Central memory CD4-positive, alpha-beta T cell (primary cell): ENCODE measurements at places on chromosomes 2 and 18.
A peak's percentile ranks its signal among the peaks of the same experiment; 100 is the strongest.

DNA sequence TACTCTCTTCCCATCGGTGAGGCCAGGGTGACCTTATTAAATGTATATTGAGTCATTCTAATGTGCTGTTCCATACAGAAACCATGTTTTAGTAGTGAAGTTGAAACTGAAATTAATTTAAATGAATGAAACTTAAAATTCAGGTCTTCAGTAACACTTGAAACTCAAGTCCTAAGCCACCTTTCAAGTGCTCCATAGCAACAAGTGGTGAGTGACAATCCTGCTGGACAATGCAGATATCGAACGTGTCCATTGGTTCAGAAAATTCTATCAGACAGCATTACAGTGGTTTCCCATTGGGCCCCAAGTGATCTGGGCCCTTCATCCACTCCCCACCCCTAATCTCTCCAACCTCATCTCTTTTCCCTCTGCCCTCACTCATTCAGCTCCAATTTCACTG is 48.7 kb downstream of the HNMT start:
- DNase-seq: no peak

DNA sequence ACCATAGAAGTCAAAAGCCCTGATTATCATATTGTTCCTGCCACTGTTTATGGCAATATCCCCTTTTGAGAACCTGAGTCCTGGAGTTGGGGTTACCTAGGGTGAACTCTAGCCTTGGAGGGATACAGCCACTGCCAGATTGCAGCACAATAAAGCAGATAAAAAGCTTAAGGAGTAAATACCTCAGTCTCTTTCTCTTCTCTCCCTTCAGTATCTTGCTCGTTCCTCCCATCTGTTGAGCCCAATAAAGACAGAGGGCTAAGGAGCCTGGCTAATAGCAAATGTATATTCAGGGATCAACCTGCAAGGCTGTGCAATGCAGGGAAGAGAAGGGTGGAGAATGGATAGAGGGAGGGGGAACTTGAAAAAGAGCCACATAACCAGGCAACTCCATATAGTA is 8.0 kb upstream of the DPP4 start:
- DNase-seq: no peak

GRCh38 chr2:63049211-63049969 is 1.2 kb upstream of the OTX1 start:
- DNase-seq: no peak

DNA sequence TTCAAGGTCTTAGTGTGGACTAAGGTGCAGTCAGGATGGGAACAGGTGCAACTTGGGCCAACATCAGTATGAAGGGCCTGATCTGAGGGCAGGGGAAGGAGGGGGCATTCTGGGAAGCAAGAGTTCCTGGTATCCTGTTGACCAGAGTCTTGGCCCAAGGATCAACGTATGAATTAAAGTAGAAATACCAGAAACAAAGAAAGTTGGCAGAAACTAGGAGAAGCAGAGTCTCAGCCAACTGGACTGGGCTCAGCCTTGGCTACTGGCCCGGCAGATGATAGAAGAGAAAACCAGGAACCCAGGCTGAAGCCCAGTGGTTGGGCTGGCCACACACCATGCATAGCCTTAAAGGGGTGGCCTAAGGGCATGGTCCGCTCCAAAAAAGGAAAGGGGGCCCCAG is 2.3 kb downstream of the CETN1 start:
- DNase-seq: no peak

DNA sequence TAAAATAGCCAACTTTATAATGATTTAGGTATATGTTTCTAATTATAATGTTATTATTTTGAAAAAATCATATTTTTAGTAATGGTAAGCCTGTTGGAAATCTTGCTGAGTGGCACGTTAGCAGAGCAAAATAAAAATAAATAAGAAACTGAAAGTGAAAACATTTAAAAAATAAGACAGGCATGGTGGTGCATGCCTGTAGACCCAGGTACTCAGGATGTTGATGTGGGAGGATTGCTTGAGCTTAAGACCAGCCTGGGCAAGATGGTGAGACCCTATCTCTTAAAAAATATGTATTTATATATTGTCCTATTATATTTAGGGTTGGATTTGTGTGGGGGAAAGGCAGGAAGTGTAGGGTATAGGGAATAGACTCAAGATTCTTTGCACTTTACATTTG is 15.8 kb upstream of the ANKRD12 start:
- DNase-seq: peak; percentile 34

DNA sequence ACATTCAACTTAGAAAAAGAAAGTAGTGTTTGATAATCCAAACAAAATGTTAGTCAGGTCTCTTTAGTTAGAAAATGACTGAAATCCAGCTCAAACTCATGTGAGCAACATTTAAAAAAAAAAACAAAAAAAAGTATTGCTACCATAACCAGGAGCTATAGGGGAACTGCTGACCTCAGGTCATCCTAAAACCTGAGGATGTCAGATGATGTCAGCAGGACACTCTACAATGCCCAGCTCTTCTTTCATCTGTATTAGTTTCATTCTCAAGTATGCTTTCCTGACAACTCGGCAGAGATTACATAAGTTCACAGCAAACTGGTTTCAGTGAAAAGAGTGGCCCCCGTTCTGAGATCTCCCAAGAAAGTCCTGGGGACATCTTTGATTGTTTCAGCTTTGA is 4.2 kb upstream of the ESCO1 start:
- no peak for DNase-seq

- no peak for DNase-seq
Observed at GRCh38 chr2:60335533-60336237, 217.8 kb downstream of the BCL11A start.

- no peak for DNase-seq
Observed at GRCh38 chr2:200431996-200432705, 77.7 kb downstream of the KCTD18 start.

DNA sequence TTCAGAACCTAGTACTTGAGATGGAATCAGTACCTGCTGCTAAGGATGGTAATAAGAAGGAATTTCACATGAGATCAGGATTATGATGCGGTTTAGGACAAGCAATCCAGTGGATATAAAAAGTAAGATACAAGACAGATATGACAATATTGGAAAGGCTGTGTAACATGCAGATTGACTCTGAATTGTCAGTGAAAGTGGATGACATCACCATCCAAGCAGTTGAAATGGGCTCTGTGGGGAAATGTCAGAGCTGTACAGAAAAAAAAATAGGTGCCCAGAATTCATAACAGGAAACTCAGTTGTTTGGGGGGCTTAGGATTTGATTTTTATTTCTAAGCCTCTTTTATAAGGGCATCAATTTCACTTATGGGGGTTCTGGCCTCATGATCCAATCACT is 438.3 kb downstream of the SPAG16 start:
- no peak for DNase-seq

- DNase-seq: no peak
Observed at GRCh38 chr2:116915673-116916072, 898.8 kb upstream of the DDX18 start.

DNA sequence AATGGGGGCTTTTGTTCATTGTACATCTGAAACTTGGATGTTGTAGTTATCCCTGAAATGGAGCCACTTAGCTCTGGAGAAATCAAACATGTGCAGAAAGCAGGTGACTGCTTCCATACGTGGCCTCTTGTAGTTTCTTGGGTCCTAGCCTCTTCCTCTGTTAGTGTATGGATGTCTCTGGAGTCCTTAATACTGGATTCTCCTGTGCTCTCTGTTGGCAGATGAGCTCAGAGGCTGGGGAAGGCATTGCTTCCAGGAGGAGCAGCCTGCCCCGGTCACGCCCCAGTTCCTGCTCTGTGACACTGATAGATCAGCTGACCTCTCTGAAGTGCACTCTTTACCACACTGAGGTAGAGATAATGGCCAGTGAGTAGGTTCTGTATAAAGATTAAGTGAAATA is 176.2 kb downstream of the LDLRAD4 start:
- no peak for DNase-seq

DNA sequence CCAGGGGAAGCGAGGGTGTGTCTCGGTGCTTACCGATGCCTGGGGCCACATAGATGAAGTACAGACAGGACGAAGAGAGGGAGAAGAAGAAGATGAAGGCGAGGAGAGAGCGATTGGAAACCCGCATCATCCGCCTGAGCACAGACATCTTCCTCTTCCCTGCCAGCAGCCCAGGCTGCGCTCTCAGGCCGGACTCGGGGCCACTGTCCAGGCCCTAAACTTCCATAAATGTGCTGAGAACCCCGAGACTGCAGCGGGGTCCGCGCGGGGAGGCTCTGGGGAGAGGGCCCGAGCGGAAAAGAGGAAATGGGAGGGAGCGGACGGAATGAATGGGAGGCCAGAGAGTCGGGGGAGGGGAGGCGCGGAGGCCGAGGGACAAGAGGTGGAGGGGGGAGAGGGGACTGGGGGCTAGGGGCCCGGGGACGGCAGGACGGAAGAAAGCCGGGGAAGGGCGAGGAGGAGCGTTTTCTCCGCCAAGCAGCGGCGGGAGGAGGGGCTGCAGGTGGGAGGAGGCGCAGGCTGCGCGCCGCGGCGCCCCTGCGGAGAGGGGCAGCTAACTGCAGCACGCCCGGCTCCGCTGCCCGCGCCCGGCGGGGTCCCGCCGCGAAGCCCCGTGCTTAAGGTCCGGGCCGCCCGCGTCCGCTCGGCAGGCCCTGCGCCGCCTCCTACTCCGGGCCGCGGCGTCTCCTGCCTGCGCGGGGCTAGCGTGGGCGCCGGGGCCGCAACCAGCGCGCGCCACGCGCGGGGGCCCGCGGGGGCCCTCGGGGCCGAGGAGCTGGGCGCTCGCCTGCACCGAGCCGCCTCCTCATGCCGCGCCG is at the start of gene B4GALT6:
Gene B4GALT6 (minus strand): TSS at position 303 of the 818 bp plus-strand sequence. CDS start 155 bp downstream, at position 148.
- DNase-seq: no peak

- DNase-seq: no peak
Observed at GRCh38 chr2:220491670-220492069, 864.2 kb downstream of the SLC4A3 start.

GRCh38 chr18:61136711-61137251 is 196.4 kb upstream of the CDH20 start:
- DNase-seq: no peak

DNA sequence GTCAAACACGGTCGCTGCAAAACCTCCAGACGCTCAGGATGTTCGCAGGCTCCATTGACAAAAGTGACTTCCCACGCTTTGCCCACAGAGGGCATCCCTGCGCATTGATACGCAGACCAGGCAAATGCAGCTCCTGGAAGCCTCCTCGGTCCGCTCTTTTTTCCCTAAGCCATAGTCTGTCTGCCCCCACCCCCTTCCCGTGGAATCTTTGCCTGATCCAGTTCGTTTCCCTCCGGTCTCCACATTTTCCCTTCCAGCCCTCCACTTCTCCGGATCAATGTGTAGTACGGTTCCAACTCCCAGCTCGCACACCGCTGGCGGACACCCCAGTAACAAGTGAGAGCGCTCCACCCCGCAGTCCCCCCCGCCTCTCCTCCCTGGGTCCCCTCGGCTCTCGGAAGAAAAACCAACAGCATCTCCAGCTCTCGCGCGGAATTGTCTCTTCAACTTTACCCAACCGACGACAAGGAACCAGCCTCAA is at the start of gene DCC:
Gene DCC (plus strand): TSS at position 307 of the 481 bp plus-strand sequence. CDS start 591 bp downstream, outside the sequence.
- no peak for DNase-seq

- DNase-seq: no peak
Observed at GRCh38 chr2:27946530-27947060, 56.1 kb downstream of the BABAM2 start.

- no peak for DNase-seq
Observed at GRCh38 chr18:68414407-68414806, 300.5 kb downstream of the TMX3 start.

GRCh38 chr2:10353931-10354330 is 51.2 kb downstream of the HPCAL1 start:
- DNase-seq: no peak

DNA sequence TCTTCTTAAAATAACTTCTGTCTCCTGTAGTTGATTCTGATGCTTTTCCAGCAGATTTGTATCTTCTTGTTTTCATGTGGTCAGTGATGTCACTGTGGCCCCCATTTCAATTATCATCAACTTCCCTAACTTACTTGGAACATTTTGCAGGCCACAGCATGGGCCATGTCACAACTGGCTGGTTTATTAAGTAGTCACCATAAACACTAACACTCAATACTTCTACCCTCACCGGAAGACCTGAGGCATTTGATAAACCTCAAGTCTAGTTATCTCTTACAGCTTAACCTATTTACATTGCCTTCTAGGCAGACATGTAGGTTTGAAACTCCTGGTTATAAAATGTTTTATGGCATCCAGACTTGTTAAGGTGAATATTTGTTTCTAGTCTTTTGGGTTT is 37.4 kb upstream of the PROKR1 start:
- DNase-seq: no peak
